ENCODE measurements at places on chromosomes 3 and 15. TPM values are rescaled to one million over a fixed set of nuclear protein-coding genes. Genes with fewer than 3 reads are reported as not detected.

Gene CTXN2
- 0.04 TPM for total RNA-seq

Gene A4GNT
- not detected for total RNA-seq

Gene CATSPER2
- 0.89 TPM for total RNA-seq

Gene AP3B2
- total RNA-seq = 0.40 TPM

Gene TLE3
- total RNA-seq = 24.7 TPM

Gene NOX5
- 0.31 TPM for total RNA-seq

Gene FBXL2
- total RNA-seq = 6.0 TPM

Gene CYP1A2
- not detected for total RNA-seq

Gene P2RY1
- total RNA-seq = 0.36 TPM

Gene AHSG
- total RNA-seq = 0.11 TPM

Gene NEO1
- total RNA-seq = 35.9 TPM

Gene SLC22A13
- not detected for total RNA-seq

Gene ETFA
- total RNA-seq = 267 TPM

Gene ZBTB47
- 5.4 TPM for total RNA-seq

Gene TGM4
- 0.08 TPM for total RNA-seq

Gene DNAH12
- 0.19 TPM for total RNA-seq

Gene ERICH6
- total RNA-seq = not detected

Gene TRH
- total RNA-seq = not detected

Gene SH3GL3
- total RNA-seq = 0.73 TPM

Gene FOXB1
- not detected for total RNA-seq

Gene FAM81A
- total RNA-seq = 14.6 TPM

Gene VGLL3
- total RNA-seq = 10.3 TPM

Gene PLSCR2
- not detected for total RNA-seq

Gene MORC1
- not detected for total RNA-seq

Gene SPTSSB
- not detected for total RNA-seq

Gene TMC3
- not detected for total RNA-seq

Gene NAALADL2
- not detected for total RNA-seq

Gene HOMER2
- total RNA-seq = 11.5 TPM

Gene CPLX3
- total RNA-seq = not detected

Gene IFRD2
- 96.7 TPM for total RNA-seq

Gene CAMP
- not detected for total RNA-seq

Gene PCSK6
- total RNA-seq = 11.4 TPM

Gene SLC2A2
- not detected for total RNA-seq
